ENCODE measurements at places on chromosomes 2 and 18.

GRCh38 chr18:59515147-59515546 is 156.1 kb upstream of the LMAN1 start:
- no peak for DNase-seq

DNA sequence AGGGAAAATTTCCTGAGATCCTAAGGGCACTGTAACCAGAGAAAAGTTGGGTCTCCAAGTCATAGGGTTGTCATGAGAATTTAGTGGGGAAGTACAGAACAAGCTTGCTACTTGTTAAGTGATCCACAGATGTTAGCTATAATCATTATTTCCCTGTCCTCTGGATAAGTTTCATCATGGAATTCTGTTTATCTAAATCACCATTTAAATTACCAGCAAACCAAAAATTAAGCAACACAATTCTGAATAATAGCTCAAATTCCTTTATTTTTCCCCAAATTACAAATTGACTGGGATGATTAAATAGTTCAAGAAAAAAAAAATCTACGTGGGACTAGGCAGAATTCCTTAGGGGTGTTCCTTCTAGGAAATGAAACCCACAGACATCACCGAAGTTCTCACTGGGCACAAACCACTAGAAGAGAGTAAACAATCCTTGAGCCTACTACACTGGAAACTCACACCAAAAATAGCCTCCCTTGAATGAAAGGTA is 159.5 kb downstream of the COL6A3 start:
- DNase-seq: no peak

GRCh38 chr2:66456183-66457041 is 21.5 kb downstream of the MEIS1 start:
- no peak for DNase-seq

DNA sequence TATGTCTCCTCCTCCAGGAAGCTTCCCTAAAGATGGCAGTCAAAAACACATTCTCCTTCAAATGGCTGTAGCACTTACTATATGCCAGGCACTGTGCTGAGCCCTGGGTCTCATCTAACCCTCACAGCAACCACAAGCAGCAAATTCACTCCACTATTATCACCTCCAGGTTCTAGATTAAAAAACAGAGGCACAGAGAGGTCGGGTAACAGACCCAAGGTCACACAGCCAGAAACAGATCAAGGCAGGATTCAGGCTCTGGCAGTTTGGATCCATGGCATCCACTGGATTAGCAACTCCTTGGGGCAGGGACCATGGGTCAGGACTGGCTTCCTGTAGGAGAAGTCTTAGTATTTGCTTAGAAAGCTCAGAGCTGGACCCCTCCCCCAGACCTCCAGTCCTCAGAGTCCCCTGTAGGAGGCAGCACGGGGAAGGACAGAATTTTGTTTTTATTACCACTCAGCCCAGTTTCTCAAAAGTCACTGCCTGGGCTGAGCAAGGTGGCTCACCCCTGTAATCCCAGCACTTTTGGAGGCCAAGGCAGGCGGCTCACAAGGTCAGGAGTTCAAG is 34.4 kb downstream of the ZFP36L2 start:
- DNase-seq: no peak

DNA sequence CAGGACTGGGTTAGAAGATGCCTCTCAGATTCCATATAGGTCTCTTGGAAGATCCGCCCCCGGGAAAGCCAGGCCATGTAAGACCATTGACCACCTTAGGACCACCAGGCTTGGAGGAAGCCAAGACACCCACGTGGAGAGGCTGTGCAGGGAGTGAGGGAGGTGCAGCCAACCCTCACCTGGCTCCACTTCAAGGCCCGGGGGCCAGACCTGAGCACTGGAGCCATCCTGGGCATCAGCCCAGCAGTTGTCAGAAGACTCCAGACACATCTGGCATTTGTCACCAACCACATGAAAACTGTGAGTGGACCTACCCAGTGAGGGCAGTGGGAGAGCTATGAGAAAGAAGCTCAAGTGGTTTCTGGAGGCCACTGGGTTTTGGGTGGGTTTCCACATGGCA is 214.4 kb downstream of the MYT1L start:
- no peak for DNase-seq

GRCh38 chr2:64840426-64840881 is 148.7 kb upstream of the SLC1A4 start:
- DNase-seq: no peak

- no peak for DNase-seq
Measured at GRCh38 chr2:236661762-236662110, 92.1 kb downstream of the ACKR3 start.

DNA sequence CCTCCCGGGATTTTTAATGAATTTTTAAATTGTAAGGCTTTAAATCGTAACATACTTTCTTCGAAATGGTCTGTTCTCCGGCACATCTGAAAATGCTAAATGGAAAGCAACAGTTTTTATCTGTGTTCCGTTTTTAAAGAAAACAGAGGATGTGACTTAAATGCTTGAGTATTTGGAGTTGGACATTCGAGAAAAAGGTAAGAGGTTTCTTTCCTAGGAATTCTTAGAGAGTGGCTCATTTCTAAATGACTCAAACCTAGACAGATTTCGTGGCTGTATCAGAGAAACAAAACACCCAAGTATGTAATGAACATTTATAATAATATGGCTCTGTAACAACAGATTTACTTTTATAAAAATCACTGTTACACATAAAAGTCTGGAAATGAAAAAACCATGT is 177.6 kb upstream of the CCDC68 start:
- no peak for DNase-seq

- DNase-seq: no peak
Measured at GRCh38 chr2:176409671-176410070, 140.4 kb downstream of the MTX2 start.

DNA sequence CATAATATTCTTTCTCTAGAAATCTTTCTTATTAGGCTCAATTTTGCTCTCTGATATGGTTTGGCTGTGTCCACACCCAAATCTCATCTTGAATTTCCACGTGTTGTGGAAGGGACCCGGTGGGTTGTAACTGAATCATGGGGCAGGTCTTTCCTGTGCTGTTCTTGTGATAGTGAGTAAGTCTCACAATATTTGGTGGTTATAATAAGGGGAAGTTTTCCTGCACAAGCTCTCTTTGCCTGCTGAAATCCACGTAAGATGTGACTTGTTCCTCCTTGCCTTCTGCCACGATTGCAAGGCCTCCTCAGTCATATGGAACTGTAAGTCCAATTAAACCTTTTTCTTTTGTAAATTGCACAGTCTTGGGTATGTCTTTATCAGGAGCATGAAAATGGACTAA is 73.8 kb downstream of the CAVIN2 start:
- DNase-seq: no peak

All from activated T-helper 1 cell treated with anti-CD3 and anti-CD28 coated beads, Interleukin-2, amount 50 U/mL, for 16 hours (primary cell).